Stimulated activated CD8-positive, alpha-beta memory T cell treated with anti-CD3 and anti-CD28 coated beads, Interleukin-15, amount 100 ng/mL, for 48 hours (primary cell): ENCODE measurements at places on chromosomes 5 and 9.

- no peak for DNase-seq
Measured at GRCh38 chr5:95600557-95600956, 19.3 kb upstream of the GPR150 start.

GRCh38 chr5:141434006-141434405 is 3.7 kb downstream of the PCDHGA12 start:
- no peak for DNase-seq

- no peak for DNase-seq
Measured at GRCh38 chr5:64534033-64534432, 28.2 kb downstream of the RGS7BP start.

- DNase-seq, result no peak
Measured at GRCh38 chr9:110307191-110307590, 30.5 kb downstream of the TXNDC8 start.

GRCh38 chr5:157189223-157189622 is 8.6 kb downstream of the ITK start:
- no peak for DNase-seq

- no peak for DNase-seq
Measured at GRCh38 chr5:80904533-80905187, 55.5 kb upstream of the RASGRF2 start.

DNA sequence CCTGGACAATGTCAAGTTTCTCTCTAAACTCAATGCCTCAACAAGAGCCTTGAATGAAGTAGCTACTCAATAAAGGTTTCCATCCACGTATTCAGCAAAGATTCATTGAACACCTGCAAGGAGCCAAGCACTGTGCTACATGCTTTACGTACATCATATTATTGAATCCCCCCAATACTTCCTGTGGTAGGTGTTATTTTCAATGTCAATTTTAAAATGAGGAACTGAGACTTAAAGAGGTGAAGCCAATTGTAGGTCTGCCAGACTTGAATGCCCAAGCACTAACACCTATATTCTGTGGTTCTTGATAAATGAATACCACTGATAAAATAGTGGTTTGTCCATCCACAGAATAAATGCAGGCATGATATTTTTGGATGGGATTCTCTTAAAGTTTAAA is 162.3 kb downstream of the DRD1 start:
- no peak for DNase-seq

DNA sequence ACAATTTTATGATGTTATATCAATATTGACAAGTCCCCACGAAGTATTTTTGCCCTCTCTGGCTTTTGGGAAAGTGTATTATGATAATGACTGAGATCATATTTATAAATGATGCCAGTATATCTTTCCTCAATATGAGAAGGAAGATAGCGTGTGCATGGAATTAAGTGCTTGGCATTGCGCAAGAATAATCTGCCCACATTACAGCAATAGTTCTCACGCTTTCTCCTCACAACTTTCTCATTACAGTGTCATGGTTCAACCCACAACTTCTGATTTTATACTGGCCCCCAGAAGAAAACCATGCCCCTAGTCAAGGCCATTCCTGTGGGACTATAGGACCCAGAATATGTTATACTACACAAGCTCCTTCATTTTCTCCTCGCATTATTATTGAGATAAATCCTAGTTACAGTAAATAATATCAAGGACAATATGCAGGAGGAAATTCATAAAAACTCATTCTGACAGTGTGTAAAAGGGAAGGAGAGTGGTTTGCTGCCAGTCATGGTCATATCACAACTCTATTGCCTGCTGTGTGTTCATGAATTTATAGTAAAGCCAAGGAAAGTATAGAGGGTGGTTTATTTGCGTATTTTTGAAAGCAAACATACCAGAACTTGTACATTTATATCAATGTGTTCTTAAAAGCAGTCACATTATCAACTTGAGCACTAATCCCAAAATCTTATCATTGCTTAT is 114.1 kb downstream of the PIK3R1 start:
- DNase-seq, result no peak

DNA sequence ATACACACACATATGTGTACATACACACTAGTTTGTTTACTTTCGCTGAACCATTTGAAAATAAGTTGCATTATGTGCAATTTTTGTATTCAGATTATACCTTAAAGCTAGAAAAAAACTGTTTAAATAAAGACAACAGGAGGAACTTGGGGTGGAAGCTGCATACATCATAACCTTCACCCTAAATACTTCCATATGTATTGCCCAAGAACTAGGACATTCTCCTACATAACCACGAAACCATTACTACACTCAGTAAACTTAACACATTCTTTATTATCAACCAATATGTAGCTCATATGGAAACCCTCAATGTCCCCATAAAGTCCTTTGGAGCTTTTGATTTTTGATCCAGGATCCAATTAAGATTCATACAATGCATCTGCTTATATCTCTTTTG is 83.3 kb downstream of the GIN1 start:
- DNase-seq, result no peak

GRCh38 chr5:147208134-147208533 is 26.7 kb upstream of the STK32A start:
- no peak for DNase-seq

DNA sequence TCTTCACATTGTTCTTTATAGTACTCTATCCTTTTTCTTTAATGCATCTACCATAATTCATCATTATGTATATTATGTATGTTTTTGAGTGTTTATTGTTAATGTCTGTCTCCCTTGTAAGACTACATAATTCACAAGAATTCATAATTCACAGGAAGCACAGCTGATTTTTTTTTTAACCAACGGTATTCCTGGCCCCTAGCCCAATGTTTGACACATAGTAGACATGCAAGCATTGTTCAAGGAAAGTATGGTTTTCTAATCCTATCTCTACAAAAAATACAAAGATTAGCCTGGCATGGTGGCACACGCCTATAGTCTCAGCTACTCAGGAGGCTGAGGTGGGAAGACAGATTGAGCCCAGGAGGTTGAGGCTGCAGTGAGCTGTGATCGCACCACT is 160.6 kb downstream of the PPP2R2B start:
- no peak for DNase-seq

DNA sequence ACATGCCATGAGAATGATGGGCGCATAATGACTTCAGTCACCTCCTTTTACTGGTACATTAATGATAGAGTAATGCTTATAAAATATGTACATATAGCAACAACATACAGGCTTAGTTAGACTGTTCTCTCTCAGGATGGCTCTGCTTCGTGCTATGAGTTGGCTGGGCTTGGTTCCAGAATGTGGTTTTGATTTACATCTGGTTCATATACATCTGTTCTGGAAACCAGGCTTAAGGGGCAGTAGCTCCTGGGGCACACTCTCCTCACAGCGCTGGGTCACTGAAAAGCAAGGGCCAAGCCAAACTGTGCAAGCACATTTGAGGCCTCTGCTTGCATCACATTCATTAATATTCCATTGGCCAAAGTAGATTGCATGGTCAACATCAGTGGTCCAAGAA is 44.9 kb downstream of the PCSK1 start:
- DNase-seq, result no peak

DNA sequence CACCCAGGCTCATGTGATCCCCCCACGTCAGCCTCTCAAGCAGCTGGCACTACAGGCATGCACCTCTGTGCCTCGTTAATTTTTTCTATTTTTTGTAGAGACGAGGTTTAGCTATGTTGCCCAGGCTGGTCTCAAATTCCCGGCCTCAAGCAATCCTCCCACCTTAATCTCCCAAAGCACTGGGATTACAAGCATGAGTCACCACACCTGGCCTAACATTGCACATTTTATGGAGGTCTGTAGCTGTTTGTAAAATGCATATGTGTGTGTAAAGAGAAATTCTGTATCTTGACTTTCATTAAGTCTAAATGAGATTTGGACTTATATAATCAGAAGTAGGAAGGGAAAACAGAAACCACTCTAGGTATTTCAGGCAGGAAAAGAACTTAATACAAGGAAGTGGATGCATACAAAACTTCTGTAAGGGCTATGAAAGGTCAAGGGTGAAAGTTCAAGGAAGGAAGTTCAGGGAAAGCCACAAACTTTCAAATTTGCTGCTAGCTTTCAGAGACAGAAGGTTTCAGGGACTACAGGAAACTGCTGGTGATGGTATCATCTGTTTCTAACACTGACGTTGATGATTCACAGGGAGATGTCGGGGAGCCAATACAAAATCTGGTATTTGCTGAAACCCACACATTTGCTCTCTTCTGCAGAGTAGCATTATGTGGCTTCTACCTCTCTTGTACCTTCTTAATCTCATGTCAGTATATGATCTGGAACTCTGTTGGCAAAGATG is 209.4 kb downstream of the PIK3R1 start:
- DNase-seq, result peak; percentile 30

GRCh38 chr9:119101048-119101447 is 268.2 kb downstream of the BRINP1 start:
- DNase-seq, result no peak

- DNase-seq, result no peak
Measured at GRCh38 chr5:107369622-107370021, 301.1 kb downstream of the EFNA5 start.

GRCh38 chr9:101705135-101705661 is 33.2 kb downstream of the GRIN3A start:
- DNase-seq, result peak; percentile 6

GRCh38 chr5:6805841-6806240 is 92.6 kb downstream of the TENT4A start:
- DNase-seq, result no peak

- DNase-seq, result no peak
Measured at GRCh38 chr5:31783086-31783645, 144.2 kb downstream of the PDZD2 start.

DNA sequence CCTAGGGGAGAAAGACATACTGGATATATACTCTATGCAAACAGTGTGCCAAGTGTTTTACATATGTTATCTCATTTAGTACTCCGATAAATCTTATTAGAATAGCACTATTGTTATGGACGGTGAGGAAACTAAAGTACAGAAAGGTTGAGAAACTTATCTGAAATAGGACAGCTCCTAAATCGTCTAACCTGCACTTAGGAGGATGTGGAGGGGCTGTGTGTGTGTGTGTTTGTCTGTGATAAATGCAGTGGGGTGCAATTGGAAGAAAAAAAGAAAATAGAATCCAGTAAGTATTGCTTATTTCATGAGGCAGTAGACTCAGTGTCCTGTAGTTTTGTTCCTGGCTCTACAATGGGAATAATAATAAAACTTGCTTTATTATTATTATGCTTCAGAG is 106.4 kb upstream of the IL6ST start:
- DNase-seq, result no peak

GRCh38 chr9:131715906-131716305 is 24.0 kb downstream of the RAPGEF1 start:
- DNase-seq, result no peak

GRCh38 chr5:112165399-112165798 is 253.7 kb downstream of the EPB41L4A start:
- no peak for DNase-seq

- DNase-seq, result no peak
Measured at GRCh38 chr5:169656125-169656901, 19.2 kb downstream of the DOCK2 start.

DNA sequence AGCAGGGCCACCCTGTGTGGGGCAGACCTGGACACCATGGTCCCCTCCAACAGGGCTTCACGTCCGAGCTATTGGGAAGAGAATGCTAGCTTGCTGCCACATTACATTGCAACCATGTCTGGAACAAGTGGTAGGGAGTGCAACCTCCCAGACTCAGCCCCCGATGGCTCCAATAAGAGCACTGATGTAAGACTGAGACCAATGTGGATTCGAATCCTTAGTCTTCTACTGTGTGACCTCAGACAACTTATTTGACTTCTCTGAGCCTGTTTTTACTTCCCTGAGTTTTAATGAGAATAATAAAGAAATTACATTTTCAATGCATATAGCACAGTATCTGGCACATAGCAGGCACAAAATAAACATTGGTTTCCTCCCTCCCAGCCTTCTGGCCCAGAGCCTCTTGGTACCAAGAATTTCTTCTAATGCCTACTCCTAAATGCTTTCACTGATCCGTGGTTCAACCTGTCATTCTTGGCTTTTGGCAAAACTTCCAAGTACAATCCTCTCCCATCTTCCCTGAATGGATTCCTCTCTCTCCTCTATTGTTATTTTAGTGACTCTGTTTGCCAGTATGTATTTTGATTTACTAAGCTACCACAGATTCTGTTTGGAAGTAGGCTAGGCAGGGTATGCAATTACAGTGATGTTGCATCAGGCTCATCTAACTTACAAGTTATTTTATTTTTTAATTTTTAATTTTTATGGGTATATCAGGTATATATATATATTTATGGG is 34.6 kb upstream of the COL15A1 start:
- no peak for DNase-seq

DNA sequence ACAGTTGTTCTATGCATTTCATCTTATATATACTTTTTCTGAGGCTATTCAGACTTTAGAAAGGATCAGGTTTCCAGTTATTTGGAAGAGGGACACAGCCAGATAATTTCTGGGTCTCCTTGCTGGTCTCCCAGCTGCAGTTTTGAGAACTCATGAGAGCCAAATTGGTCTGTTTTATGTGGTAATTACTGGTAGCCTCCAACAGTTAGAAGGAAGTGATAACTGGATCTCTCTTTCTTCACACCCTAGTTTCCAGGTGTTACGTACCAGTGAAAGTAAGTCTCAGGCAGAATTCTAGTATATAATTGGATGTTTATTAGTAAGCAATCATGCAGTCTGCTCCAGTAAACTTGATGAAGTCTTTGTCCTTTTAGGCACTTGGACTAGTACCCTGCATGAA is 63.2 kb upstream of the RPS23 start:
- DNase-seq, result no peak

- DNase-seq, result no peak
Measured at GRCh38 chr9:137179761-137180160, 7.9 kb upstream of the TMEM210 start.

DNA sequence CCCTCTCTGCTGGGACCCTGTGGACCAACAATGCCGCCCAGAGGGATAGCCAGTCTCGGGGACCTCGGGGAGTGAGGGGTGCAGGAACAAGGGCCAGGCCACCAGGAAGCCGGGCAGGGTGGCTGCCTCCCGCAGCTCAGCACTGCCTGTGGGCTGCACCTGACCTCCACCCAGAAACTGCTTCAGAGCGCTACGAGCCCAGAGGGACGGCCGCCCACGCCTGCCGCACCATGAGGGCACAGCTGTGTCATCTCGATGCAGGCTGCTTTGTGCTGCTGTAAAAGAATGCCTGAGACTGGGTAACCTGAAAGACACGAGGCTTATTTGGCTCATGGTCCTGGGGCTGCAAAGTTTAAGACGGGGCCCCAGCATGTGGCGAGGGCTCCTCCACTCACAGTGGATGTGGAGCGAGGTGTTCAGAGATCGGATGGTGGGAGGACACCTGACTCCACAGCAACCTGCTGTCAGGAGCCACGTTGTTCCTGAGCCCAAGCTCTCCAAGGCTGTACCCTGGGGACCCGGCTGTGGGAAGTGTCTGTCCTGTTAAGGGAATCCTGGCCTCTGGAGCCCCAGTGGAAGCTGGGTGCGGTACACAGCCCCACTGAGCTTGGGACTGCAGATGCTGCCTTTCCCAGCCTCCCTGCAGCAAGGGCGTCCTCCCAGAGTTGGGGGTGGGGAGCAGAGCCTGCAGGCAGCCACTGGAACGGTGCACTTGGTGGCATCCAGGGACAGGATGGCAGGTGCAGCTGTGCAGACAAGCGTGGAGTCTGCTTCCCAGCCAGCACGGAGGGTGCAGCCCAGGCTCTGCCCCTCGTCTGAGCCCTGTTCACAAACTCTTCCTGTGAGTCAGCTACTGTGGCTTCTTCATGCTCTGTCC is 11.8 kb upstream of the ZDHHC11 start:
- no peak for DNase-seq
